ENCODE measurements at places on chromosomes 3 and 15.

- DNase-seq = no peak
Observed at GRCh38 chr15:65981837-65982626, 112.7 kb downstream of the RAB11A start.

DNA sequence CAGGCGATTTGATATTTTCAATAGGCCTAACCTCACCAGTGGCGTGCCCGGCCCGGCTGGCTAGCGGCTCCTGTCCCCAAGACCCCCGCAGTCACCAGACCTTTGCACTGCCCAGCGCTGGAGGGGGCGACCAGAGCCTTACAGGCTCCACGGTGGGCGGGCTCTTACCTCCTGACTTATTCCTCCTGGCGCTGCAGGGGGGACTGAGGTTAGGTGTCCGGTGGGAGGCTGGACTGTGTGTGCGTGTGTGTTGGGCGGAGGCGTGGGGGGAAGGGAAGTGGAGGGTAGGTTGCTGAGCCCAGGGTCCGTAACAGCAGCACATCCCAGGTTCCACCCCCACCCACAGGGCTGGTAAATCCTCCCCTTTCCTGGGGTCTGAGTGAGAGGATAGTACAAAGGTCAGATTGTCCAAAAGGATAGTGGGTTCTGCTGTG, 27.5 kb upstream of the THRB start:
- DNase-seq = peak; percentile 13

GRCh38 chr3:49673121-49673714, 933 bp upstream of the APEH start:
- no peak for DNase-seq

DNA sequence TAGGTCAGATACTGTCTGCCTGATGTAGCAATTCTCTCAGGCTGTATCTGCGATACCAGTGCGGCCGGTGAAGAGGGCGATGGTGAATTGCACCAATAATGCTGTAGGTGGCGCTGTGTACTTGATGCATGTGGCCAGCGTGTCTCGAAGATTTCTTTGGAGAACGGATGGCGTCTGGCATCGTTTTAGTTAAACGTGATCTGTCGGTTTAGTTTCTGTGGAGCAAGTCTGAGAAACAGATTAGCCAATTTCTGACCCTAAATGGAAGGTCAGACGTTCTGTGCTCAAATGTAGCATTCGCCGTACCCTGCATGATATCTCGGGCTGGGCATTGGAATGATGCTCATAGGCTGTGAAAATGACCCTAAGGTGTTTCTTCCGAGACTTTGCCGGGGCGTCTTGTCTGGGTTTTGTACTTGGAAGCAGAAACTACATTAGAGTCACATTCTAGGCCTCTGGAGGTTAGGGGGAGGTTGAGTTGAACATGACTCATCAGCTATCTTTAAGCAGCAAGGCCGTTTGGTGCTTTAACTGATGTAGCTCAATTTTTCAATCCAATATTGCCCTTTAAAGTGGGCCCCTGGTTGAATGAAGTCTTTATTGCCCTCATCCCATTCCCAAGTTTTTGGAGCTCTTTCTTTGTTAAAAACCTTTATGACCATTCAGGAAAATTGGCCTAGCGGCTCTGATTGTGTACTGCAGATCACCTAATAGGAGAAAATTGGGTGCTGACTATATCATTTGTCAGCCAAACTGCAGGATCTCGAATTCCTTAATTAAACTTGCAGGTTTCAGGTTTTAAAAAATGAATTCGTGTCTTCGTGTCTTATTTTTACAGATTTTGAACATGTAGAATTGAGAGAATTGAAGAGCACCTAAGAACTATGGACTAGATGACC, 80.0 kb downstream of the SQOR start:
- DNase-seq = peak; percentile 65

- no peak for DNase-seq
Observed at GRCh38 chr3:141335531-141336061, 32.7 kb upstream of the ZBTB38 start.

DNA sequence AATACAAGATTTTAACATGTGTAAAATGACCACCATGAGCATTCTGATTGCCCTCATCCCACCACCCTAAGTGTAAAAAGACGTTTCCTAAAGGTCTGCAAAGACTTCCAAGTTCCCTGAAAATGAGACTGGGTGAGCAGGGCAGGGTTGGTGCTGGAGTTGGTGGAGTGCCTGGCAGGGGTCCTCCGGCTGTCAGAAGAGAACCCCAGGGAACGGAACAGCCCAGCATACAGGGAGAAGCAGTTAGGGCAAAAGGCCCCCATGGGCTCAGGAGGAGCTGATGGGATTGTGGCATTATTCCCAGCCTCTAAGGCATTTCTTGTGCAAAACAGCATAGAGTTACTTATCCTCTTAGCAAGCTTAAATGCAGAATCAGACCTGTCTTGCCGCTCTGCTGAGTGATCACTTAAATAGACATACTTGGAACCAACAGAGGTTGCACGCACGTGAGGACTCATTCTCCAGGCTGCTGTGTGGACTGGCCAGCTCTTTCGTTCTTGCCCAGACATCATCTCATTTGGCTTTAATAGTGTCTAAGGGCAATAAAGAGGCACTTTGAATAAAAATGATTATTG, 36.0 kb downstream of the XYLB start:
- DNase-seq = no peak

DNA sequence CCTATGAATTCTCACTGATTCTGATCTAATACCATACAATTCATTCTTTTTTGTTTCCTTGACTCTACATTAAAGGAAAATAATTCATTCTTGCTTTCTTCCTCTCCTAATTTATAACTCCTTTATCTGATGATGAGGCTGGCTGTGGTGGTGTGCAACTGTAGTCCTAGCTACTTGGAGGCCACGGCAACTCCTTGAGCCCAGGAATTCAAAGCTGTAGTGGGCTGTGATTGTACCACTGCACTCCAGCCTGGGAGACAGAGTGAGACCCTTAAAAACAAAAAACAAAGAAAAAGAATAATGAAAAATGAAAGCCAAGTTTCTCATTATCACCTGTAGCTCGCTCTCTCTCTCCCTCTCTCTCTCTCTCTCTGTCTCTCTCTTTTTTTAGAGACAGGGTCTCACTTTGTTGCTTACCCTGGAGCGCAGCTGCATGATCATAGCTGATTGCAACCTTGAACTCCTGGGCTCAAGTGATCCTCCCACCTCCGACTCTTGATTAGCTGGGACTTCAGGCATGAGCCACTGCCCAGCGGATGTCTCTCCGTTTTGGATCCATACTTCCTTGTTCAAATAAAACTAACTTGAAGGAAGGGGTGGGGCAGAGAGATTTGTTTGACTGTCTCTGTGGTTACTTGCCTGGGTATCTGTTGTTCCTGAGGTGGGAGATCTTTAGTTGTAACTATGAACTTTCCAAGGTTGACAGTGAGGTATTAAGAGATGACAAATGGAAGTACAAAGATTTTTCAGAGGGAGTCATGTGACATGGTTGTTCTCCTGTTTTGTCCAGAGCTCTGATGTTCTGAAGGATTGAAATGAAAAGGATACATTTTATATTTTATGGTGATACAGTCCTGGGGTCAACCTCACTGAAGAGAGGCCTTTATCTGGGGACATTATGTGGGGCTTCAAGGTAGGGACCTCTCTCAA, 46.9 kb downstream of the STARD9 start:
- DNase-seq = no peak

DNA sequence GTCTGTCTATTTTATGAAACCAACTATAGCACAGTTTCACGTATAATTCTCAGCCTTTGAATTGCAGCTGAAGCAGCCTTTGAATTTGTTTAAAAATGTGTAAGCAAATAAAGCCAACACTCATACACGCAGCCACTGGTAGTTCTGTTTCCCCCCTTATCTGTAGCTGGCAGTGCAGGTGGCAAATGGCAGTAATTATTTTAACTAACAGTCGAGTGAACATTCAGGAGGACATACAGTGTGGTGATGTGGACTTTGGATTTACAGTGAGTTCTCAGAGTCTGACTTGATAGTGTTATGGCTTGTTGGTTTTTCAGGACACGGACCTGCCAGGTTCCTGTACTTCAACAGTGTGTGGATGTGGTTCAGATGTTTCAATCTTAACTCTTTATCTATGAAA, 64.0 kb upstream of the SKOR1 start:
- DNase-seq = no peak

DNA sequence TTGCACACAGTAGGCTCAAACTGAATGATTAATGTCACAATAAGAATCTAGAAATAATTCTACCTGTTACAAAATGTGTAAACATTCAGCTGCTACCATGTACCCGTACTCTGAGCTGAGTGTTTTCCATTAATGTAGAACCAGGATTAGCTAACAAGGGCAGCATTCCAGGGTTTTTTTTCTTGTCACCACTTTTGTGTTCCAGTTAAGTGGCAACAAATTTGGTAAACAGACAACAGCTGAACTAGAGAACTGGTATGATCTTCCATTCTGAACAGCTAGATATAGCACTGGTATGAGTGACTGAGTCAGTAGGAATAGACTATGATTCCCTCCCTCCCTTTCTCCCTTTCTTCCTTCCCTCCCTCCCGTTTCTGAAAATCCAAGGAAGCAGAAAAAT, 229.4 kb downstream of the CD47 start:
- DNase-seq = no peak

- no peak for DNase-seq
Observed at GRCh38 chr3:33779751-33780150, 18.7 kb upstream of the PDCD6IP start.
